HFFc6 (cell line): ENCODE measurements at places on chromosomes 2 and 18.
A peak's percentile ranks its signal among the peaks of the same experiment; 100 is the strongest.

DNA sequence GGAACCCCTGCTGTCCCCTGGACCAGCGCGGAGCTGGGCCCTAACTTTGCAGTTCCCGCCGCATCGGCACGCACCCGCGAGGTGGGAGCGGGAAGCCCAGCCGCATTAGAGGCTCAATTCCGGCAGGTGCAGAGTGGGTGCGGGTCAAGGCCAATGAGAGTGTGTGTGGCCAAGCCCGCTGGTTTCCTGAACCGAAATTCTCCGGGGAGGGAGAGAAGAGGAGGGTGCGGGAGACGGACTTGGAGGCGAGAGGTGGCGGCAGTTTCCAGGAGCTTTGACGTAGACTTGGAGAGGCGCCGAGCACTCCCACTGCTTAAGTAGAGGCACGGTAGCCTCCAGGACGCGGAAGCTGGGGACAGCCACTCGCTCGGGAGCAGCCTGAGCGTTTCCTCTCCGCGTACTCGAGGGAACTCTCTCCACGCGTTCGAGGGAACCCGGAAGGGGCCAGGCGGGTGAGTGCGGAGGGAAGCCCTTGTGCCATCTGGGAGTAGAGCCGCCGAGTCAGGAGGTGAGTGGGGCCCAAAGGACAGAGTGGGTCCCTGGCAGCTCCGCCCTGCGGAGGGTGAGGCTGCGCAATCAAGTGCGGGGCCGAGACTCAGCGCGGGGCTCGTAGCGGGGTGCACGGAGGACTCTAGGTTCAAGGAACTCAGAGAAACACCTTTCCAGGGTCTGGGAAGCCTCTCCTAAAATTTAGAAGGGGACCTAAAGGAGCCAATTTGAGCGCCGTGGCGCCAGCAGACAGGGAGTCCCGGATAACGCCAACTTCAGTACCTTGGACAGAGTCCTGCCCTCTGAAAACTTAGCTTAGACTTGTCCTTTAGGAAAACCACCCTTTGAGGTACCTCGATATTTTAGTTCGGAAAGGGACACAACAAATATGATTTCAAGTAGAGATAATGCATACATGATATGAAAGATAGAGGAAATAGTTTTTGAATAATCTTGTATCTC is at the start of gene FAM237A:
FAM237A (plus strand) TSS at position 413 of the 951 bp plus-strand sequence. CDS start 1,750 bp downstream, outside the sequence.
- no peak for DNase-seq

- no peak for DNase-seq
These were observed 143.3 kb downstream of the IRS1 start for GRCh38 chr2:226656367-226656766.

DNA sequence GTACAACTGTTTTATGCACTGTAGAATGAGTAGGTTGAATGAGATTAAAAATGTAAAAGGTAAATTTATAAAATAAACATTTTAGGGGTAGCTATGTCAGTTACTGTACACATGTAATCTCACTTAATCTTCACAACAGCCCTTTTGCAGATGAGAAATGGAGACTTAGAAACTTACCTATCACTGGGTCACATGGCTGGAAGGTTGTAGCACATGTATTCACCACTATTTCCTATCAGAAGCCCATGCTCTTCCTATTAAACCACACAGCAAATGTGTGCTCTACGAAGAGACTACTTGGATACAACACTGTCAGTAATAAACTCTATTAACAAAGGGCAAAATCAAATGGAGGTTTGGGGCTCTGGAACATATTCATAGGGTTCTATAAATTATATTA is 60.5 kb downstream of the VWC2L start:
- DNase-seq, result no peak

DNA sequence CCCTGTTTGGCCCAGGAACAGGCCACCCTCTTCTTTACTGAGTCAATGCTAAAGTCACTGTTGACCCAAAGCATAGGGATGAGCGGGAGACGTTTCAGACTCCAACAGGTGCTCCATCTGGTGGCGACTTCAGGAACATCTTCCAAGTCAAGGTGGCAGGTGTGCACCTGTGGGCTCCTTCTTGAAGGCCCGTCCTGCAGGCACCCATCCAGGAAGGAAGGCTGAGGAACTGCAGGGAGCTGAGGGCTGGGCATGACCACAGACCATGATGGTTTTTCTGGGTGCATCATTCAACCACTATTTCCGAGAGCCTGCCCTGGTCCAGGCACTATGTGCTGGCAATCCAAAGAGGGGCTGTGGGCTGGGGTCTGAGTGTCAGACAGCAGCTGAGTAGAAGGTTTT is 142.8 kb downstream of the NDUFA10 start:
- DNase-seq, result no peak

DNA sequence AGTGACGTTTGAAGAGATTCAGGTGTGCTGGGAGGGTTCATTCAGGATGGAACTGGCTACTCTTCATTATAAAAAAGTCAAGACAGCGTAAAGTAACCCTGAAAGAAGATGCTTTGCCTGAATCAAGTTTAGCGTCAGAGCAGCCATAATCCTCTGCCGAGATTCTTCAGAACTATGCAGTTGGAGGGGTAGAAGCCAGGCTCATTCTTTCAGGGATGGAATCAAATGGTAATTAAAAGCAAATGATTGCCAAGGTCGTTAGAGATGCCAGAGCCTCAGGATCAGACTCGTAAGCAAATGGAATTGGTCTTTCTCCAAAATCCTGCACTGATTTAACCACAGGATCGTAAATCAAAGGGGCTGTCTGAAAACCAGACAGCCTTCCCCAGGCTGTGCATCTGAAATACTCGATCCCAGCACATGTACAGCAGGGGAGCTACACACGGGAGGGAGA is 21.9 kb downstream of the APCDD1 start:
- peak; percentile 1 for DNase-seq

GRCh38 chr2:18378020-18378653 is 182.3 kb downstream of the RDH14 start:
- DNase-seq, result peak; percentile 37

DNA sequence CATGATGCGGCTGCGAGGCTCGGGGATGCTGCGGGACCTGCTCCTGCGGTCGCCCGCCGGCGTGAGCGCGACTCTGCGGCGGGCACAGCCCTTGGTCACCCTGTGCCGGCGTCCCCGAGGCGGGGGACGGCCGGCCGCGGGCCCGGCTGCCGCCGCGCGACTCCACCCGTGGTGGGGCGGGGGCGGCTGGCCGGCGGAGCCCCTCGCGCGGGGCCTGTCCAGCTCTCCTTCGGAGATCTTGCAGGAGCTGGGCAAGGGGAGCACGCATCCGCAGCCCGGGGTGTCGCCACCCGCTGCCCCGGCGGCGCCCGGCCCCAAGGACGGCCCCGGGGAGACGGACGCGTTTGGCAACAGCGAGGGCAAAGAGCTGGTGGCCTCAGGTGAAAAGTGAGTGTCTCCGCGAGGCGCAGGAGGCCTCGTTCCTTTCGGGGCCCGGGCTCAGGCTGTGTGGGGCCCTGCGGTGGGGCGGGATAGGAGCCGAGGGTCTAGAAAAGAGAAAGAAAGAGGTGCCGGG is 520 bp downstream of the GLS start:
- no peak for DNase-seq

GRCh38 chr2:2577407-2577831 is 246.3 kb upstream of the MYT1L start:
- no peak for DNase-seq

DNA sequence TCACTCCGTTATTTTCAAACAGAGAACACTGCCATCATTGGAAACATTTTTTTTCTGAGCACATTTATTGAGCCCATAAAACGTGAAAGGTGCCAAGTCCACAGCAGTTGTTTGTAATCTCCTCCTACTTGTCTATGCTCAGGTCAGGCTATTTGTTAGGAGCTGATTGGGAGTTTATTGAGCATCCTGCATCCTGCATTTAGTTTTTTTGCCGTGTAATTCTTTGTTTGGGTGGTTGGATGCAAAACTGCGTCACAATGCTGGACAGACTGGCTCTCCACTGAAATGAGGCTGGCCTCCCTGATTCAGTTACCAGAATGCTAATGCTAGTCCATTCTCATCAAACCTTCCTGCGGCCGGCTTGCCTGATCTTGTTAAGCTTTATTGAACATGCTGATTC is 71.4 kb downstream of the RAPGEF4 start:
- no peak for DNase-seq

DNA sequence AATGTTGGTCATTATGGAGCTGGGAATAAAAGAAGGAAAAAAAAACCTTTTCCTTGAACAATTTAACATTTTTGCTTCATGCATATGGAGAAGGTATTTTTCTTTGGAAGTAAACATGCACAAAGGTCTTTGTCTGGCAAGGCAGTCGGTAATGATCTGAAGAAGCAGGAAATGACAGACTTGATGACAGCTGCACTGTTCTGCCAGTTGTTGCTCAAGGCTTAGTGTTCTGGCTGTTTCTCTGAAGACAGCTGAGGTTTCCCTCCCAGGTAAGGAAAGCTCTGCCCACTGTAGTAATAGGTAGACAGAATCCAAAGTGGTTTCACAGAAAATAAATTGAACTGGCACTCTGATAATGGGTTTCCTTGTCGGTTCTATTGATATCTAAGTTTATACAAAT is 308.4 kb upstream of the GCFC2 start:
- DNase-seq, result no peak

GRCh38 chr2:127545796-127546195 is 10.3 kb downstream of the MYO7B start:
- DNase-seq, result no peak

DNA sequence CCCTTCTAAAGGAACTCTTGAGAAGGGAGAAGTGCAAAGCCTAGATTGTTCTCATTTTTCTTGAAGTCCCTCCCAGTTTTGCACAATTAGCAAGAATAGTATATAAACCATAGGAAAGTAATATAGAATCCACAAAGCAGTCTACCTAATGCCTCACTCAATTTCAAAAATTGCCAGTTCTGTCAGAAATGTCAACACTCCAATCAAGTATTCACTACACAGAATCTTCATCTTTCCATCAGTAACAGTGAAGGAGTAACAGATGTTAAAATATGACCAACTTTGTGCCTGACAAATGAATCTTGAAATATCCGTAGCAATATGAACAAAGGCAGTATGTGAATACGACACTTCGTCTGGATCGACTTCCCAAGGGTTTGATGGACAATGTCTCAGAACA is 56.3 kb downstream of the RBMS1 start:
- no peak for DNase-seq

- DNase-seq, result no peak
These were observed 90.8 kb upstream of the L3MBTL4 start for GRCh38 chr18:6505498-6505875.

- no peak for DNase-seq
These were observed 635 bp downstream of the SETBP1 start for GRCh38 chr18:44681076-44681970.

DNA sequence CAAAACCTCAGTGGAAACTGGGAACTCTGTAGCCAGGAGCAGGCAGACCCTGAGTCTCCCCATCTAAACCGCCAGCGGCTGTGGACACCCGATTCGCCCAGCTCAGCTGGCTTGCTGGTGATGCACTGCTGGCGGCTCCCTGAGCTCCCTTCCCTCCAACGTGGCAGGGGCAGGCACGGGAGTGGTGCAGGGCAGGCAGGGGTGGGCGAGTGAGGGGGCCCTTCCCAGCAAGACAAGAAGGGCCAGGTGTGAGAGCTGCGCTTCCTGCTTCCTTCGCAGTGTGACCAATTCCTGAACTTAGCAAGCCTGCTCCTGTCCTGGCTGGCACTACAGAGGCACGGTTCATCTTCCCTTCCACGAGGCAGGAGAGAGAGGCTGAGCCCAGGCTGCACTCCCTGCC is 12.3 kb upstream of the SEMA4C start:
- DNase-seq, result no peak

- no peak for DNase-seq
These were observed 15.9 kb downstream of the CAPN10 start for GRCh38 chr2:240602266-240603050.

DNA sequence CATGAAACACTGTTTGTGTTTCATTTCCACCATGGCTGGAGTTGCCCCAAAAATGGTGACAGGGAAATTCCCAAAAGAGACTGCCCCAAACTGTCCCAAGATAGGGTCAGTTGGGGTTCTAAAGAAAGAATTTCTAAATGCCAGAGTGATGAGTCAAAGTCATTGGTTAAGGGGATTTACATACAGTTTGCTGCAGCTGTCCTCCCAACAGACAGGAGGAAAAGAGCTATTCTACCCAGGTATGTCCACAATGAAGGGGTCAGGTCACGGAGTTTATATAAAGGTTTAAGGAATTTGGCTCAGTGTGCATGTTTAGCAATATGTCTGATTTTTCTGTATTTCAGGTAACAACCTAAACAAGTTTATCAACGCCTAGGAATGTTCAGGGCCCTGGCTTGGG is 344.1 kb downstream of the TDRD15 start:
- DNase-seq, result no peak

DNA sequence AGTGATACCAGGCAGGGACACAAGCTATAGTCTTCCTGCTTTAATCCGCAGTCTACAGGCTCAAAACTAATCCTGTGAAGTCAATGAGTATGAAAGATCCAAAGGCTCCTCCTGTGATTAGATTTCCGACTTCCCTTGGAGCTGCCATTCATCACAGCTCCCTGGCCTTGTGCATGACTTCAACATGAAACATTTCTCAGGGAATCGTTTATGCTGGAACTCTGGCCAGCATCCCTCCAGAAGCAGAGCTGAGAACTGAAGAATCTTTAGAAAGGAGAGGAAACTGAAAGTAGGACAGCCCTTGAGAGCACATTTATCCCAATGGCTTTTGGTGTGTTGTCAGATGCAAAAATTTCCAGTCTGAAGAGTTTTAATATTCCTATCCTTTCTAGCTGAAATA is 84.3 kb upstream of the SESTD1 start:
- DNase-seq, result no peak

GRCh38 chr2:147860009-147860408 is 15.2 kb downstream of the ACVR2A start:
- no peak for DNase-seq

- DNase-seq, result no peak
These were observed 22.3 kb downstream of the PECR start for GRCh38 chr2:216059233-216059834.

DNA sequence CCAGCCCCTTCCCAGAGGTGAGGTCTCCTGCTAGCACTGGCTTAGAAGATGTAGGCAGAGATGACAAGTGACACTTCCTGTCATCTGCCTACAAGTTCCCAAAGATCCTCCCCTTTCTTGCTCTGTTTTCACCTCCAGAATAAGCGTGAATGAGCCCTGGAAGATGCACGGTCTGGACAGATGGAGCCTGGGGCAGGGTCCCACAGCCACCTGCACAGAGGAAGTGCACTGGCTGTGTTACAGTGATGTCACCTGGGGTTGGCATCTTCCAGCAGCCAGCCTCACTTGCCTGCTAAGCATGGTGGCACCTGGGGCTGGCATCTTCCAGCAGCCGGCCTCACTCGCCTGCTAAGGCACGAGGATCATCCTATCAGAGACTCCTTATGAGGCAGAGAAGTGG is 32.3 kb downstream of the TMEM18 start:
- DNase-seq, result no peak

GRCh38 chr2:240149943-240150784 is 9.7 kb upstream of the OTOS start:
- DNase-seq, result no peak
